Stimulated activated CD8-positive, alpha-beta memory T cell treated with anti-CD3 and anti-CD28 coated beads, Interleukin-4, amount 100 ng/mL, for 1 hour (primary cell): ENCODE measurements at places on chromosomes 1 and 21.

DNA sequence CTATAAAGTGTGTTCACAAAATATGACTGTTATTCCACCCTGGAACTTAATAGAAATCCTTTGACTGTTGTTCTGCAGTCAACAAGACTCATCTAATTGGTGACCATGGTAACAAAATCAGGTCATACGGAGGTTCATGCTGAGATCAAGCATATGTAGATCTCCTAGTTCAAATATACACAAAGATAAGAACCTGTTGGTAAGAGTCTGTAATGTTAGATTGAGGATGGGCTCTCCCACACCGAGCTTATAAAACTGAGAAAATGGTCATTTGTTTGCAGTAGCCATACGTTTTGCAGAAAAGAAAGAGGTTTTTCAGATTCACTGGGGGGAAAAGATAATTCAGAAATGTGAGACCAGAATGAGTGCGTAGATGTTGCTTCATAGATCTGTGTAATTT, 468.1 kb downstream of the RPS6KC1 start:
- no peak for DNase-seq

GRCh38 chr1:211601982-211602670, 23.2 kb upstream of the SLC30A1 start:
- no peak for DNase-seq

- no peak for DNase-seq
Observed at GRCh38 chr1:118861216-118861615, 126.9 kb downstream of the TBX15 start.

- DNase-seq = no peak
Observed at GRCh38 chr21:42009018-42009830, 936 bp downstream of the ZBTB21 start.

DNA sequence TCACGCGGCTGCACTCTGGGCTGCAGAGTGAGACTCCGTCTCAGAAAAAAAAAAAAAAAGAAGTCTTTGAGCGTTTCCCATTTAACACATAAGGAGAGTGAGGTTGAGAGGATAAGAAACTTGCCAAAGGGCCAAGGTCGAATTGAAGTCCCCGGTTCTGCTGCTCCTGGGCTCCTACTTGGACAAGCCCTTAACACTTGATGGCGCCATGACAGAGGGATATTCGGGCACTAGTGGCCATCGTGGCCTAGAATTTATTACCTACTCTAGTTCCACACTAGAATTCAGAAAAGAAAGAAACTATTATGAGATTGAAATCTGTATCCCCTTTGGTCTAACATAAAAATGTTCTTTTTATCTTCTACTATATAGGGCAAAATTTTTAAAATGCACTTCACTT, 65.7 kb upstream of the NEK2 start:
- no peak for DNase-seq

- DNase-seq = no peak
Observed at GRCh38 chr1:192824511-192824910, 15.7 kb downstream of the RGS2 start.

- DNase-seq = no peak
Observed at GRCh38 chr1:186623551-186623950, 56.7 kb downstream of the PTGS2 start.

DNA sequence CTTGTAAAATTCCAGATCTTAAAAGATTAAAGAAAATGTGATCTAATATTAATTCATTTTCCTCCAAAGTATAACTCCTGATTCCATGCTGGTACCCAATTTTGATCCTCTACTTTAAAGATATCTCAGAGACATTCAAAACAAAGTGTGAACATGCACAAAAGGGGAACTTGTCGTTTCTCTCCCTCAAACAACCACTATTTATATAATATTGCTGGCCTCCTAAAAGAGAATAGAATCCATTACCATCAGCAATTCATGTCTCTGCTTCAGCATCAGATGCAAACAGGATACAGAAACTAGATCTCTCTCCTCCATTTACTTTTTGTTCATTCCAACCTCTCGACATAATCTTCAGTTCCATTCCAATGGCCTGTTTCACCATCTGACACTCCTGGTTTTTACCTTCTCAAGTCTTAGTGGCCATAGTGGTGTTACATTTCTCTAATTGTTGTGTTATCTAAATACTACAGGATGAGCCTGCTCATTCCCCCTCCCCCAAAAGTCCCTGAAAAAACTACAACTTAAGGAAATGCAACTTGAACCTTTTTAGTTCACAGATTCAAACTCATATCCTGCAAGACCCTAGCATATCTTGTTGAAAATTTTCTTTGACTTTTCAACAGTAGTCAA, 4.1 kb downstream of the NRIP1 start:
- no peak for DNase-seq

GRCh38 chr1:6127587-6128163, 52.4 kb downstream of the CHD5 start:
- DNase-seq = peak; percentile 28

DNA sequence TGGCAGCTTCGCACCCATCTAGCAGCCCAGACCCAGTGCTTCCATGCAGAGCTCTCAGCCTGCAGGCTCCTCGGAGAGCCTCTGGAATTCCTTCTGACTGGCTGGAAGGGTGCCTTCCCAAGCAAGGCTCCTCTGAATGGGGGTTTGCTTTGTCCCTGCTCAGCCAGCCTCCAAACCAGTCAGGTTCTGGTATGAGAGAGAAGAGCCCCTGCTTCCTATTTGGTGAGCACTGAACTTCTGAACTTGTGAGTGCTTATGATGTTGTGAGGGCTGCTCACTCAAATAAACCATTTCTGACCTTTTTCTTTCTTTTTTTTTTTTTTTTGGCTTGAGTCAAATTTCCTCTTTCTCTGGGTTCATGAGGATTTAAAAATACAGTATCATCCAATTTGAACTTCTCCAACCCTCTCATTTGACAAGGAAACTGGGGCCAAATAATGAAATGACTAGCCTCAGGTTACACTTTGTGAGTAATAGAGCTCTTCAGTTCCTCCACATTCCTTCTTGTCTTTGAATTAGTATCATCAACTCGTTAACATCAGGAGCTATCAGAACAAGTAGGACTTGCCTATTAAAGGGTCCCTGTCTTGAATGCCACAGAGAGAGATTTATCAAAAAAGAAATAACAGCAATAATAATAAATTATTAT, 39.6 kb downstream of the GFI1 start:
- DNase-seq = no peak

GRCh38 chr1:180609643-180610555, 21.9 kb upstream of the XPR1 start:
- DNase-seq = no peak

DNA sequence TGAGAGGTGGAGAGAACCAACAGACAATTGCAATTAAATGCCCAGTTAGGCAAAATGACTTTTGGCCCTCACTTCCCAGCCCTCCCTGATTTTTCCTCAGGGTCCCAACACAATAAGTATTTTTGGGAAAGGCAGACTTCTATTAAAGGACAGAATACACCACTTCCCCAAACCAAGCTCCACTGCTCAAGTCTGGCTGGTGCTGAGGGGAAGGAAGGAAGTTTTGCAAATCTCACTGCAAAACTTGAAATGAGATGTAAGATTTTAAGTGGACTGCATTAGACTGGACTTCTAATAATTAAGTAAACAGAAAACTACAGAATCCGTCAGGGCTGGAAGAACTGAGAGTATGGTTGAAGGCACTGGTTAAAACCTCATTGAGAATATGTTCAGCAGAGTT, 32.2 kb upstream of the CD1D start:
- no peak for DNase-seq

- no peak for DNase-seq
Observed at GRCh38 chr1:2506007-2506860, 20.2 kb downstream of the PANK4 start.

DNA sequence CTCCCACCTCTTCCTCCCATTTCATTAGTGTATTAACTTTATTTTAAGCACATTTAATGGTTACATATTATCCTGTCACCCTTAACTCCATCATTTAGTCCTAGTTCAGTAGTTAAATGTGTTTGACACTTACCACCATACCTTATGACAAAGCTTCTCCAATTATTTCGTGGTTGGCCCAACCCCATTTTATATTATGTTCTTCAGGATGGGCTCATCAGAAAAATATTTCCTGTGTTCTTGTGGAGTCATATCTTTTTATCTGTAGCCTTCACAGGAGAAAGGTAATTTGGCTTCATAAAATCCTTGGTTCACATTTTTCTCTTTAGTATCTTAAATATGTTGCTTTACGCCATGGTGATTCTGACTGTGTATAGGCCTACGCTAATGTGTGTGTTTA, 142.3 kb upstream of the COL6A1 start:
- DNase-seq = no peak

- no peak for DNase-seq
Observed at GRCh38 chr21:31846690-31847089, 26.1 kb upstream of the HUNK start.

DNA sequence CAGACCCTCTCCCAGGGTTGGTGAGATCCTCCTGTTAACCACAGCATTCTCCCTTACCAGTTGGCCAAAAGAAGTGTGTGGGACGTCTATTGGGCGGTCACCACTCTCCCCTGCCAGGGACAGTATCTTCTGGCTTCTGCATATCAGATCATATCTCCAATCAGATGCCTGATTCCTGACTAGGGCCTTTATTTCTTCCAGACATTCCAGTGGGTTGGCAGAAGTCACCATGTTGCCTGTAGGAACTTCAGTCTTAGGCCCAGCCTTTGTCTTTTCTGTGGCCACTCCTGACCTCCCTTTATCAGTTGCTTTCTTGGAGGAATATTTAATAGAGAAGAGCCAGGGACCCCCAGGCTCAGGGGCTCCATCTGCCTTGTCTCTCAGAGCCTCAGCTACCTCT, 130.4 kb upstream of the F3 start:
- DNase-seq = no peak

GRCh38 chr1:7652515-7653098, 118.5 kb upstream of the VAMP3 start:
- no peak for DNase-seq

- no peak for DNase-seq
Observed at GRCh38 chr1:78274814-78275213, 216.0 kb upstream of the PTGFR start.

- DNase-seq = no peak
Observed at GRCh38 chr1:224448453-224449017, 13.9 kb upstream of the WDR26 start.

- DNase-seq = no peak
Observed at GRCh38 chr1:19762175-19762779, 37.4 kb downstream of the TMCO4 start.

DNA sequence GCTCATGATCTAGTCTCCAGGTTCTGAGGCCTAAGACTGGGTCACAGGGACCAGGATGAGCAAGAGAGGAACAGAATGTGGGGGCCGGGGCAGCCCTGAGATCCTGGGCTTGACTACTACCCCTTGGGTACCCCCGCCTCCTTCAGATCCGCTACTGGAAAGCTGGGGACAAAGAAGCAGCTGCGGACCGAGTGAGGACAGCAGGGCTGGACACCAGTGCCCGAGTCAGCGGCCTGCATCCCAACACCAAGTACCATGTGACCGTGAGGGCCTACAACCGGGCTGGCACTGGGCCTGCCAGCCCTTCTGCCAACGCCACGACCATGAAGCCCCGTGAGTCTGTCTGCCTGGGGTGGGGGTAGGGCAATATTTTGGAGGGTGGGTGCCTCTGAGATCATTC, 12.5 kb downstream of the TMEM81 start:
- DNase-seq = no peak

DNA sequence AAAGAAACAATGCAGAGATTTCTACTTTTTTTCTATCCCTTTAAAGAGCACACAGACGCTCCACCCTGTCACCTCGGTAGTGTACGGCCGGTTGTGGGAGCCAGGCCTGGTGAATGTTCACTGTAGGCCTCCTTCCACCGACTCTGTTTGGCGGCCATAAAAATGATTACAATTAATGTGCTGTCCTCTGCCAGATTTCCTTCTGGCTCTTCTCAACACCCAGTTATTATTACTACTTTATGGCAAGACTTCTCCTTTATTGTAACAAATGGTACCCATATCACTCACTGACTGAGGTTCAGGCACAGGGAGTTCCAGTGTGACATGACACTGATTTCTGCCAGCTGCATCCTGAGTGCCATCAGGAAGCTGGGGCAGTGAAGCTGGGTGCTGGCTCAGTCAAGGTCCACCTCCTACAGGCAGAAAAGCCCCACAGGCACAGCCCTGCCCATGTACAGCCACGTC, 37.4 kb downstream of the GPR161 start:
- no peak for DNase-seq

DNA sequence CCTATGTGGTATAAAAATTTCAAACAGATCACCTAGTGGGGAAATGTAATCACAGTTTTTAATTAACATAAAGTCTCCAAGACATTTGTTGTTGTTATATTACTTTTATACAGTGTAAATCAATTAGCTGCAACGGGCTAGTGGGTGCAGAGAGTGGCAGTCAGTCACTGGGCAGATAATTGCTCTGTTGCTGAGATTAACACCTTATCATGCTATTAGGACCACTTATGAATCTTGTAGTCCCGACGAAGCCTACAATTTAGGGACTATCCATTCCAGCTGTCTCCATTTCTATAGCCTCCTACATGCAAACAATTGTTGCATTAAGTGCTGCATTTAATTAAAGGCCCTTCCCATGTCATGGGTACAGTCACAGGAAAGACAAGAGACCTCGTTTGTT, 158.9 kb upstream of the PROX1 start:
- no peak for DNase-seq

DNA sequence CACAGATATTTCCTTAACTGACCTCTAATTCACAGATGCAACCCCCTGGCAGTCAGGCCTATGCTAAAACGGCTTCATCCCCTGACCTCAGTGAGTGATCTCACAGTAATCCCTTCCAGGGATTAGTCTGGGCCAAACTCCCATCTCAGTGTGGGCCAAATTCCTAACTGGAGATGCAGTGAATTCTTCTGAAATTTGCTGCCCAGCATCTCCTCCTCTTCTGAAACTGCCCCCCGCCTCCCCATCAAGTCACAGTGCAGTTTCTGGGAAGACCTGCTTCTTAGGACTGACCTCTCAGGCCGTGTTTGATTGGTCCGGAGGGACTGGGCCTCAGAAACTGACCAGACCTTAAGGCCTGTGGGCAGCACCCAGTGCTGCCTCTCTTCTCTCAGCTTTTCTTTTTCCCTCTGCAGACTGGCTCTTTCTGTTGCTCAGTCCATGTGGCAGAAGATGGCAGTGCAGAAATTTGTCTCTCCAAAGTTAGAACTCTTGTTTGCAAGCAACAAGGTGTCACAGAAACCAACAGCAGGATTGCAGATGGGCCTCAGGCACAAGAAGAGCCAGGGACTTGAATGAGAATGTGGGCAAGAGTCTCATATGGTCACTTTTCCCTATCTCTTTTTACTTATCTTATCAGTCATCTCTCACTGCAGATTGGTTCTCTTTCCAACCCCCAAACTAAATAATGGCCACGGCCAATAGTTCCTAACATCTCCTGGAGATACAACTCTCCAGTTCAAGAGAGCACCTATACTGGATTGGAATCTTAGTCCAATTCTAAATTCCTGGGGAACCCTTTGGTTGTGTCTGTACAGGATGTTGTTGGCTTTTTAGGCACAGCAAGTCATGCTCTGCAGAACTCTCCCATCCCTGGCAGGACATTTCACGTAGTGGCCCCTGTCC, 95.5 kb upstream of the RALGPS2 start:
- DNase-seq = no peak

GRCh38 chr1:193741228-193741627, 554.8 kb upstream of the B3GALT2 start:
- no peak for DNase-seq

GRCh38 chr1:172003766-172004530, 162.7 kb downstream of the DNM3 start:
- no peak for DNase-seq

GRCh38 chr21:43921571-43921978, 56.6 kb downstream of the AGPAT3 start:
- DNase-seq = no peak
